ENCODE measurements at places on chromosomes 7 and 10.

- no peak for DNase-seq
These were observed 825 bp downstream of the TMEM176A start for GRCh38 chr7:150801242-150801945.

- DNase-seq = no peak
These were observed 7.1 kb downstream of the TBX20 start for GRCh38 chr7:35246819-35247218.

- no peak for DNase-seq
These were observed 177.2 kb downstream of the FANK1 start for GRCh38 chr10:126073606-126074005.

DNA sequence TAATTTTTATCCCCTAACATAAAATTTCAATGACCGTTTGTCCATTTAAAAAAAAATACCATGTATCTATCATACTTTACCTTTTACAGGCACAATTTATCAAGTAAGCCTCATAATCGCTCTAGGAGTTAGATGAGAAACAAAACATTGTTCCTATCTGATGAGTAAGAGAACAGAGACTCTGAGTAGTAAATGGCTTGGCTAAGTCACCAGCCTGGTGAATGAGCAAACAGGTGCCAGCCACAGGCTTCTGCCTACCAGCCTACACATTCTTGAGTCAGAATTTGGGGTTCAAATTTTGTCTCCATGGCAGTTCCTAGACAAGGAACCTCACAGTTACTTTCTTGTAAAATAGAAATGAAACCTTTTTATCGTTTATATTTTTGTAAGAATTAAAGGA lies 235.4 kb downstream of the HGF start:
- DNase-seq = no peak

GRCh38 chr7:124655990-124656389 lies 109.6 kb downstream of the GPR37 start:
- no peak for DNase-seq

DNA sequence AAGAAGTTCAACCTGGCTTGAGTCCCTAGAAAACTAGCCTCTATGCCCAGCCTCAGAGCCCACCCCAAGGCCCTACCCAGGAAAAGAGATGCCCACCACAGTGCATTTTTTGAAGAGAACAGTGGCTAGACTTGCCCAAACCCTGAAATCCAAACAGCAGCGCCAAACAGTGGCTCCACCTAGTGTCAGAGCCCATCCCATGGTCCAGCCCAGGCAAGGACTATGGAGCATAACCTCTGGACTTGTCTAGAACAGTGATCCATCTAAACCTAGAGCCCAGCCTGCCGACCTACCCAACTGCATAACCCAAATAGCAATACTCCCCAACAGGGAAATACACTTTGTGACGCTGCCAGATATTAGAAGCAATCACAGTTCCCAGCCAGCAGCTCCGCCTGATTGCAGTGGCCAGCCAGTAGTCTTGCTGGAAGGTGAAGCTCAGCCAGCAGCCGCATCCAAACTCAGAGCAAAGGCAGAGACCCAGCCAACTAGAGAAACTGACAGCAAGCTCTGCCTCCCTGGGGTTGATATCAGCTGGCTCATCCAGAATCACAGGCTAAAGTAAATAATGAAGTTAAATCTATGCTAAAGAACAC lies 44.5 kb downstream of the HBP1 start:
- no peak for DNase-seq

DNA sequence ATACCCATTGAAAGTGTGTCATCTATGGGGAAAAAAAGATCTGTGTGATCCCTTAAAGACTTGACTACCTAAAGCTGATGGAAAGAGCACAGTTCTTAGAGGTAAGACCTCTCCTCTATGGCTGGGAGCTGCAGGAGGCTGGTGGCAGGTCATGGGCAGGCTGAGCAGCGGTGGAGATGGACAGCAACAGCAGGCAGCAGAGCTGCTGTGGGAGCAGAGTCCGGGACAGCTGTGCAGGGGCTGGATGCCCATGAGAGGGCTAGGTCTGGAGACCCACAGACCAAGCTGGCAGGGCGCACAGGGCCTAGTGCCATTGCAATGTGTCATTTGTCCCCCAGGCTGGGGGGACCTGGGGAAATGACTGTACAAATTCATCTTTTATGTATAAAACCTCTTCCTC lies 13.4 kb upstream of the EPHA1 start:
- no peak for DNase-seq

GRCh38 chr10:76086761-76087639 lies 655.6 kb downstream of the LRMDA start:
- peak; percentile 74 for DNase-seq

- DNase-seq = no peak
These were observed 280.1 kb downstream of the SKAP2 start for GRCh38 chr7:26584326-26584725.

- DNase-seq = no peak
These were observed 103.0 kb upstream of the KIF5B start for GRCh38 chr10:32159264-32159663.

DNA sequence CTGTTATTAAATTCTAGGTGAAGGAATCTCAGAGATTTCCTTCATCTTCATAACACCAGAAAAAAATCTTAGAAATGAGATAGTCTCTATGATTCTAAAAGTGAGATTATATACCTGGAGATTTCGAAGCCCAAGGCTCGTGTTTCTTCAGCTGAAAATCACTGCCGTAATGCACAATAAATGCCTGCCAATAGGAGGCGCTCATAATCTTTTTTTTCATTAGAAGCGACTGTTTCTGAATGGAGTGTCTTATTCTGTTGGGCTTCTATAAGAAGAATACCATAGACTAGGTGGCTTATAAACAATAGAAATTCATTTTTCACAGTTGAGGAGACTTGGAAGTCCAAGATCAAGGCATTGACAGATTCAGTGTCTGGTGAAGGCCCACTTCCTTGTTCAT lies 294.7 kb downstream of the PRKG1 start:
- peak; percentile 51 for DNase-seq

DNA sequence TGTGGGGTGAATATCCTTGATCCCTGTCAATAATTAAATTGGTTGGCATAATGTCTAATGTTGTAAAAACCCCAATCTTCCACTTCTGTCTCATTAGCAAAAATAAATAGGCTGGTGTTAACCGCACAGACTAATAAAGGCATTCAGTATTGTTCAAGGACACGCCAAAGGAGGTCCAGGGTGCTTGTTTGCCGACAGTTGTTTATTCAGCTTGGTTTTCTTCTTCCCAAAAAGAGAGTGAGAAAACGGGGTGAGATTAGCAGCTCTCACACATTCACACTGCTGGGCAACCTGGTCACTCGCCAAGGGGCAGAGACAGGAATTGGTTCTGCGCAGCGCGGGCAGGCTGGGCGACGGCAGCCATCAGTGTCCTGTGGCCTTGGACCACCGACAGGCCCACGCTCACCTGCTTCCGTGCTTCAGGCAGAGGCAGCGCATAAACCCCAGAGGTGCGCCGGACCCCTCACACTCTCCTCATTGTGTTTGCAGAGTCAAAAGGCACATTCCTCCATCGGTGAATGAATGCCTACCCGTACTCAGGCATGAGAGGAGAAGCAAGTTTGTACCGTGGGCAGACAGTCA lies 26.2 kb upstream of the LMBR1 start:
- DNase-seq = no peak

DNA sequence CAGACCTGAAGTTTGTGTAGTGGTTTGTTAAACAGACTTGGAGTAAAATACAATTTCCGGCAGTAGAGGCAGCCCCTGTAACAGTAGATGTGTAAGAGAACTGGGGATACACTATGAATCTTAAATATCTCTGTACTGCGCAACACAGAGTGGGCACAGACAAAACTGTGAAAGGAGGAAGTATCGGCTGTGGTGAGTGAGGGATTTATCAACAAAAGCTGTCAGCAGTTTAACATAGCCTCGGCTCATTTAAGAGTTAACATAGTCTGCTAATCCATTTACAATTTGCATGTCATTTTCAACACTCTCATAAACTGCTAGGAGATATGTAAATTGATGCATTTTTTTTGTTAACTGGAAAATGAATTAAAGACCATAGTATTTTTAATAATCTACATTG lies 225.2 kb downstream of the ZWINT start:
- no peak for DNase-seq

- peak; percentile 75 for DNase-seq
These were observed 17.6 kb upstream of the PFKFB3 start for GRCh38 chr10:6185039-6185716.

DNA sequence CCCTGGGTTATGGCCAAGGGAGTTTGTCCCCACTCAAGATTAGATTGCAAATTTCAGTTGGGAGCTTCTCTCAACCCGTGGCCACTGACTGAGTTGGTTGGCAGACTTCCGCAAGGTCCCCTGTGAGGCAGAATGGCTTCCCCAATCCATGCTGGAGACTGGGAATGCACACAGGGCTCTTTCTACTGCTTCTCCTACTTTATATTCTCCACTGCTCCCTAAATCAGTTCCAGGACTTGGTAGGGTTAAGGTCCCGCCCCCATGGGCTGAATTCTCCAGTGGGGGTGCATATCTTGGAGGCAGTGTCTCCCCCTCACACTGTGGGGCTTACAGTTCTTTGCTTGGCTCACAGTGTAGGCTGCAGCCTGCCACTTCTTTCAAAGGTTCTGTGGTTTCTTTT lies 404.2 kb downstream of the PTPRN2 start:
- no peak for DNase-seq

DNA sequence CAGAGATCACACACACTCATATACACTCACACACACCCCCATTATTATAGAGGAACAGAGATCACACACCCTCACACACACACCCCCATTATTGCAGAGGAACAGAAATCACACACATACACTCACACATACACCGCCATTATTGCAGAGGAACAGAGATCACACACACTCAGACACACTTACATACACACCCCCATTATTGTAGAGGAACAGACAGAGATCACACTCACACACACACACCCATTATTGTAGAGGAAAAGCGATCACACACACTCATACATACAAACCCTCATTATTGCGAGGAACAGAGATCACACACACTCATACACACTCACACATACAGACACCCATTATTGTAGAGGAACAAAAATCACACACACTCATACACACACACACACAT lies 239.0 kb downstream of the BUB3 start:
- no peak for DNase-seq

DNA sequence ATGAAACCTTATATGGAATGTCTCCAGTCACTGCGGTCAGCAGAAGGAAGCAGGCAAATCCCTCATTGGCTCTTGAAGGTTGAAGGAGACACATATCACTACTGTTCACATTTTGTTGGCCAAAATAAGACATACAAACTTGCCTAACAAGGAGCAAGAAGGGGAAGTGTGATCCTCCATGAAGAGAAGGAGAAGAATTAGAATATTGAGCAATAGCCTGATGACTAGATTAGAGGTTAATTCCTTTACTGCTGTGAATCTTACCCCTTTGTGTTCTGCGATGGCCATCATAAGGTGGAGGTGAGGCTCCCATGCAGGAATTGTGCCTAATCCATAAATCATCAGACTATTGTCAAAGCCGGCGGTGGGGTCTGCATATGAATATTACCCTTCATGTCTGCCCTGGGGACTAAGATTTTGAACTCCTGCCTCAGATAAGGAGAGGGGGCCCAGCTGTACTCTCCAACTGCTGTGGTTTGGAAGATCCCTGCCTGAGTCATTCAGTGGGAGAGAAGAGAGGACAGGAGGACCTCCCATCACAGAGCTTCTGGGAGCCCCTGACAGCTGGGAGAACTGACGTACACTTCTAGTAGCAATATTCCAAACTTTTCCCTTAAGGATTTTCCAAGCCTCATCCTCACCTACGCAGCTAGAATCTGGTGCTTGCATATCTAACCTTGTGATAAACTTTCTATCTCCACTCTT lies 398.5 kb downstream of the REEP3 start:
- DNase-seq = no peak

GRCh38 chr10:32445036-32445435 lies 904 bp upstream of the CCDC7 start:
- no peak for DNase-seq

DNA sequence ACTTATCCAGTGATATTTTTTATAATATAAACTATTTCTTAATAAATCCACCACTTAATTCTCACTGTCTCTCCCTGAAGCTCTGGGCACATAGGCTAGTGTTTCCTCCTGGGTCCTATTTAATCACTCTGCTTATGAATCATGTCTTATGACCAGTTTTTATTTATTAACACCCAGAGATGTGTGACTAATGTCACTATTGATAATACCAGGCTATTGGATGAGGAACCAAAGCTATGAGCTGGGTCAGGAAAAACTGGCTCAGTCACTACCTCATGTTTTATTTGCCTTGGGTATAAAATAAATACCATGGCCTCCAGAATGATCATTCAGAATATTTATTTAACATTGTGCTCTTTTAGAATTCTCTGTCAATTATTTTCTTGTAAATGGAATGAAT lies 5.2 kb downstream of the SEMA3E start:
- no peak for DNase-seq

GRCh38 chr7:18407385-18407784 lies 88.2 kb upstream of the HDAC9 start:
- DNase-seq = no peak

DNA sequence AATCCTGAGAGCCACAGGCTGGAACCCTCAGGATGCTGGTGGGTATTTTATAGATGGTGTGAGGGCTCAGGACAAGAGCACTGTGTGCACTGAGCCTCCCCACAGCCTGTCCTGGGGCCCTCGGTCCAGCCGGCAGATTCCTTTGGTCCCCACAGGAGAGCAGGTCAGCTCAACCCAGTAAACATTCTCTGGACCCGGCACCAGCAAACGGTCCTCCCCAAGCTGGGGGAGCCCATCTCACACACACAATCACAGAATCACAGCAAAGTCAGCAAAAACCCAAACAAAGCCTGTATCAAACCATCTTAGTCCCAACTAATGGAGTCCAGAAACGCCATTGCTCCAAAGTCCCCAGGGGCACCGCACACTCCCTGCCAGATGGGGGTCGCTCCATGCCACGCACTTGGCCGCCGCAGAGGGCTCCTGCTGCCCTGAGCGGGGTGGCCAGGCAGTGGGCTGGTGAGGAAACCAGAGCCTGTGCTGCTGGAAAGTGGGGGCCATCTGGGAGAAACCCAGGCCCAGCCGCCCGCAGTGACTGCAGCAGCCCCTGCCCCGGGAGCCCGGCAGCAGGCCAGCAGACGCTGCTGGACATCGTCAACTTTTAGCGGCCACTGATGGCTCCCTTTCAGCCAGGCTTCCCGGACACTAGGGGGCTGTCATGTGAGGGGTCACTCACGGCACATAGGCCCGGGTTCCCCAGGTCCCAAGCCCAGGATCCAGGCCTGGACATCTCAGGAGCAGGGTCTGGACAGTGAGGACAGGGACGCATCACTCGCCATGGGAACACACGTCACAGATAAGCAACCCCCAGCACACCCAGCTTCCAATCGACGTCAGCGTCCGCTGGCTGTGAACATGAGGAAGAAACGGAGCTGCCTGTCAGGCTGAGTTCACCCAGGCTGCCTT lies 52.6 kb downstream of the DPYSL4 start:
- DNase-seq = no peak

DNA sequence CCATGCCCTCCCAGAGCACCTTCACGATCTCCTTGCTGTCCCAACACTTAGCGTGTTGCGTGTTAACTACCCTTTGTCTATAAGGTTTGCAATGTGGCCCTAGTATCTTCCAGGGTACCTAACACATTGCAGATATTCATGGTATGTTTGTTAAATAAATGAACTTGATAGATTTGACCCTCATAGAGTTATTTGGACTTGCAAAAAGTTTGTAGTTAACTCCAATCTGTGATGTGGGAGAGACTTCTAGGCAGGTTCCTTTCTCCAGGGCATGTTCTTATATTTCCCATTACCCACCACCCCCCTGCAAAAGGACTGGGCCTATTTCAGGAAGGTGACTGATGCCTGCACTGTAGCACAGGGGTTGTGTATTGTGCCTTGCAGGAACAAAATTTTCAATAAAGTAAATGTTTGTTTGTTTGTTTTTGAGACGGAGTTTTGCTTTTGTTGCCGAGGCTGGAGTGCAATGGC lies 612 bp downstream of the HILPDA start:
- no peak for DNase-seq

- no peak for DNase-seq
These were observed 9.4 kb downstream of the NODAL start for GRCh38 chr10:70432101-70432500.
